Activated CD4-positive, alpha-beta T cell treated with anti-CD3 and anti-CD28 coated beads for 4 hours (primary cell): ENCODE measurements at places on chromosomes 1 and 21.

DNA sequence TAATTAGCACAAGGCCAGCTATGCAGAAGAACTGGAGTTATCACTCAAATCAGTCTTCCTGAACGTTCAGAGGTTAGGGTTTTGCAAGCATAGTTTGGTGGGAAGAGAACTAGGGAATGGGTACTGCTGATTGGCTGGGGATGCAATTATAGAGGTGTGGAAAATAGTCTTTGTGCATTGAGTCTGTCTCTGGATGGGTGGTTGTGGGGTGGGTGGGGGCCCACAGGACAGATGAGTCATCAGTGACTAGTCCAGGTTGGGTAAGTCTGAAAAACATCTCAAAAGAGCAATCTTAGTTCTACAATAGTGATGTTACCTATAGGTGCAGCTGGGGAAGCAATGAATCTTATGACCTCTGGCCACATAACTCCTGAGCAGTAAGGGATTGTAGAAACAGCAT, 89.7 kb upstream of the HMCN1 start:
- DNase-seq, result no peak

GRCh38 chr21:45640888-45641479, 2.5 kb upstream of the PCBP3 start:
- DNase-seq, result no peak

GRCh38 chr1:160096274-160097116, 1.9 kb downstream of the IGSF8 start:
- DNase-seq, result no peak

GRCh38 chr1:147669469-147670318, 630 bp downstream of the ACP6 start:
- peak; percentile 33 for DNase-seq

GRCh38 chr1:110051262-110051648, 16.8 kb downstream of the STRIP1 start:
- DNase-seq, result no peak

GRCh38 chr1:213982672-213983492, 4.9 kb upstream of the PROX1 start:
- no peak for DNase-seq
